ENCODE measurements at places on chromosomes 12 and 14.

- no peak for DNase-seq
These were observed 7.6 kb upstream of the HEBP1 start for GRCh38 chr12:13007496-13008233.

DNA sequence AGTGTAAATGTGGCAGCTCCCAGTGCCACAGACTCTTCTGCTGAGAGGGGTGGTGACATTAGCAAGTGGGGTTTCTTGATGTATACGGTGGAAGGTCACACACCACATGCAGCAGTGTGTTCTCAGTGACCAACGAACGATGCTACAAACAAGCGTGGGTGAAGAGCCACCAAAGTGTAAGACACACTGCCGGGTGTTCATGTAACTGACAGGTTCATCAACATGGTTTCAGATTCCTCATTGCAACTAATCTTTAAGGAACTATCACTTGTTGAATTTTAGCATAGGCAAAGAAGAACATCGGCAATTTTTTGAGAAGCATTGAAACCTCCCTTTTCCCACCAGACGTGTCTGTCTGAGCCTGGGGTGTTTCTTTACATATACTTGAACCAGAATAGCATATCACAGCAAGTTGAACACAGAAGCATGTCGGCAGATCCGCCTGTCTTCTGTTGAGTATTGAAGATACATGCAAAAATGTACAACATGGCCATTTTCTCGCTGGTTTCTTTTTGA is 58.8 kb downstream of the PPP2R5C start:
- DNase-seq = no peak

DNA sequence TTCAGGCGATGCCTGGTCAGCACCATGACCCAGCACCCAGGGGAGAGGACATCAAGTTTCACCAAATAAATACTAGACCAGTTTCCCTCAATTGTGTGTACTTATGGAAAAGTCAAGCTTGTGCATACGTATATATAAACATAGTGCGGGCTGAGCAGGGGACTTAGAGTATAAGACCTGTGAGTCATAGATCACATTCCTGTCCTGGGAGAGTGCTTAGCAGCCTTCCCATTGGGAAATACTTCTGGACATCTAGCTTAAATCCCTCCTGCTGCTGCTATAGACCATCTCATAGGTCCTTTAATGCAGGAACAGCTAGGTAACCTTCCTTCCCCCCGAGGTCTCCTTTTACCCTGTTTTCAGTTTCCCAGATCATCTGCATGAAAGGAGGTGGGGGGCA is 51.9 kb downstream of the PRMT8 start:
- DNase-seq = no peak

DNA sequence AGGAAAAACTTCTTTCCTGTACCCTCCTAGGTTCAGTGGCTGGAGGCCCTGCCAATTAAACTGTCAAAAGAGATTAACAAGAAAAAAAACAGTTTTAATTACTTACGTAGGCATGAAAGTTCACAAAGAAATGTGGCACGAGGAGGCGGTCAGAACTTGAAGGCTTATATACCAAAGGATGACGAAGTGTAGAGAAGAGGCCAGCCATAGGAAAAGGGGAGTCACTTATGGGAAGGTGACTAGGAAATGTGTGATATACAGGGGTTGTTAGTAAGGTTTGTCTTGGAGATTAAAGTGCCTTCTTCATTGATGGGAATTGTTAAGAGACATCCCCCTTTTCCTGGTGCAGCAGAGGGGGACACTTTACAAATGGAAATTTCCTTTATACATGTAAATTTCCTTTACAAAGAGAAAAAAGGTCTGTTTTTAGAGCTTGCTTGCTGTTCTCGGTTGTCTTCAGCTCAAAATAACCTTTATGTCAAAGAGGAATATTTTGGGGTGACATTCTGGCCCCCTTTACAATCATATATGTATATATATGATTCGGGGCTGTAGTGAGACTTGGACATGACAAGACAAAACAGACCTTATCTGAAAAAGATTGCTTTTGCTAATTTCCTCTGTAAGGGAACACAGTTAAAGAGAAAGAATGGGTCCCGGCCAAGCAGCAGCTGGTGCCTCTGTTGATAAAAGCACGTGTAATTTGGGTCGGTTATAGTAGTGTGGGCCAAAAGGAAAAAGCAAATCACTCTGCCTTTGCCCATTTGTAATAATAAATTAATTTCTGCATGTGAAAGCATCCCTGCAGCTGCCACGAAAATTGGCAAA is 38.6 kb downstream of the SYNE2 start:
- DNase-seq = peak; percentile 69

DNA sequence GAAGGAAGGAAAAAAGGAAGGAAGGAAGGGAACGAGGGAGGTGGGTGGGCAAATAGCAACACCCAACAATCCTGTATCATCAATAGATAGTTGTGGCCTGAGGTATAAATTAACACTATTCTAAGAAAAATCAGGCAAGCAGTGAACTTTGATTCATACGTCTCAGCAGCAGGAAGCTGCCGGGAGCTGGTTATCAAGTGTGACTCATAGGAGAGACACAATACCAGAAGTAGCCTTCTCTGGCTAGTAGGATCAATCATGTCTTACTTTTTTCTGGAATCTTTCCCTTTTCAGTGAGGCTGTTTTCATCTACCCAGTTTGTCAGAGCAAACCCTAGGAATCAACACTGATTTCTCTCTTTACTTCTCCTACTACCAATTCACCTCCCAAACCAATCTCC is 780.5 kb downstream of the NRXN3 start:
- DNase-seq = no peak

DNA sequence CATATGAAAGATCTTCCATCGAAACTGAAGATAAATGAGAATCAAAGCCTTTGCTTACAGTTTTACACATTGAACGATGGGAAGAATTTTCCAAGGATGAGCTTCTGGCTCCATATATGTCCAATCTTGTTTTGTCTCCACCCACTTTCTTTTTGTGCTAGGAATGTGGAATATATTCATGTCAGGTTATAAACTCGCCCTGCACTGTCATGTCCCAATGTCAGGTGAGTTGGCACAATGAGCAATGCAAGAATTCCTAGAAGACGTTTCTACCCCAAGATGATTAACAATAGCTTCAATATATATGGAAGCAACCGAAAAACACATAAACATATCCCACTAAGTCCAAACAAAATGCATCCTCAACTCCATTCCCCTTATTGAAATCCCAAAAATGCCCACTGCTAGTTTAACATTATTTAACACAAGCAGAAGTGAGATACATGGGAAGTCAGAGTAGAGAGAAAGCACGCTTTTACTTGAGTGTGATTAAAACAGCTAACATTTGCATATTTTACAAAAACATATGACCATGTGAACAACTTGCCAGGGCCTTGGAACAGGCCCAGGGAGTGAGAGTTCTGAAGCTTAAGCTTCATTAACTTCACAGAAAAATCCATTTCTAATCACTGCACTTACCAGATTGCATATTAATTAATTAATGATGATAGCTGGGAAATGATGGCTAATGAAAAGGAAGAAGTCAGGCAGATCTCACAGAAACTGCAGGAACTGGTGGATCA is 233.9 kb downstream of the GXYLT1 start:
- DNase-seq = no peak

GRCh38 chr14:34059925-34060650 is 109.2 kb upstream of the EGLN3 start:
- DNase-seq = no peak

- DNase-seq = no peak
These were observed 60.0 kb downstream of the MYF5 start for GRCh38 chr12:80776706-80777105.

GRCh38 chr12:27824126-27824842 is 44.2 kb upstream of the MANSC4 start:
- no peak for DNase-seq

- no peak for DNase-seq
These were observed 34.5 kb downstream of the CMKLR1 start for GRCh38 chr12:108304633-108305032.

DNA sequence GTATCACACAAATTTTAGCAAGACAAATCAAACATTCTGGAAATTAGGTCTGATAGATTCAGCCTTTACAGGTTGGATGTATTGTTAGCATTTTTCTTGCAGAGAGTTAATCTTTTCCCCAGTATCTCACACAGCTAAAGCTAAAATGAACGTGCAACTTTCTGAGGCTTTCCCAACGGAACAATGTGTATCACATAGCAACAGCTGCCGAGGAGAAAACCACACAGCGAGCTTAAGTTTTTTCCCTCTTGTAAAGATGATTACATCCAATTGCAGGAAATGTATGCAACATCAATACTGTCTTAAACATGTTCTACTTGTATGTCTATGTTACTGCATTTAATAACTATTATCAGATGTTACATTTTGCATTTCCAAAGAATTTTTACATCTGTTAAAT is 182.2 kb downstream of the CCDC59 start:
- DNase-seq = peak; percentile 5

- DNase-seq = no peak
These were observed 91.9 kb downstream of the TMEM30B start for GRCh38 chr14:61188978-61189808.

- DNase-seq = no peak
These were observed 34.4 kb downstream of the PPTC7 start for GRCh38 chr12:110548678-110549077.

DNA sequence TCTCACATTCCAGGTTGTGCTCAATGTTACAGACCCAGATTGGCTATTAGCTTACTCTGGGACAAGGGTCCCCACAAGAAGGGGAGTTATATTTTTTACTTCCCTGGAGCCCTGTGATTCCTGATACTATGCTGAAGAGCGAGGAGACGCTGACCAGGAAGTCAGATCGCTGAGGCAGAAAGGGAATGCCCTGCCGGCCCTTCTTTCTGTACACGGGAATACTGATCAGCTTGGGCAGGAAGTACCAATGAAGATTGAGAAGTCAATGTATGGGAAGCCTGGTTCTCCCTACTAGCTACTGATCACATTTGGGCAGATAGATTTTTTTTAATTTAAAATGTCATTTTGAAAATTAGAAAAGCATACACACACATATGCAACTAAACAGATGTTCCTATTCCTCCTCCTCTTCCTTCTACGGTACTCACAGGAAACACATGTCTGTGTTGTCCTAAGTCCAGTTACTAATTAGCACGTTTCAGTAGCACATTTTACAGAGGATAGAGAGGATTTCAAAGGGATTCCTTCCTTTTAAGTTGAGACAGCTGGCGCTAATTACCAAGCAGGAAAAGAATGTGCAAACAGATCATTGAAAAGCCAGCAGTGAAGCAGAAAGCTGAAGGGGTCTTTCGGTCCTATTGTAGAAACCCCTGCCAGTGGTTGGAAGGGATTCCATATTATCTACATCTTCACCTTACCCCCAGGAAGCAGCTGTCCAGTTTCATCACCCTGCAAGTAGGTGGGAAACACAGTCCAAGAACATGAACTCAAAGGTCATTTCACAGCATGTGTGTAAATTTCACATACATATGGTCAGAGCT is 292.4 kb downstream of the DUSP6 start:
- DNase-seq = peak; percentile 54

DNA sequence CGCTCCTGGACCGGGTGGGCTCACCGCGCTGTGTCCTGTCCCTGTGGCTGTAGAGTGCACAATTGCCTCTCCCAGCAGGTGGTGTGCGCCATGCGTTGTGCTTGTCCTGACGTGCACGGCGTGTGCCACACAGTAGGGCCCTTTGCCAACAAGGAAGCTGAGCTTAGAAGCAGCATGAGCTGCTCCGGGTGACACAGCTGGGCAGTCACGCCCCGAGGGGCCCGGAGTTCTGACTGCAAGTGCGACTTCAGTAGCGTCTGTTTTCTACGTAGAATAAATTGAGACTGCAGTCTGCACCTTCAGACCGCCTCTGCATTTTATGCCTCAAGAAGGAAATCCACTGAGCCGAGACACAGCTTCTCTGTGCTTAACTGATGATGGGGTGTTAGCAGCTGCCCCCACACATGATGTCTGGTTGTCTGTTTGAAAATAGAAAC is 81.6 kb downstream of the ADGRD1 start:
- DNase-seq = no peak

GRCh38 chr14:90999299-90999698 is 61.1 kb downstream of the RPS6KA5 start:
- DNase-seq = no peak

- no peak for DNase-seq
These were observed 313.1 kb downstream of the TMEM117 start for GRCh38 chr12:44148936-44149335.

DNA sequence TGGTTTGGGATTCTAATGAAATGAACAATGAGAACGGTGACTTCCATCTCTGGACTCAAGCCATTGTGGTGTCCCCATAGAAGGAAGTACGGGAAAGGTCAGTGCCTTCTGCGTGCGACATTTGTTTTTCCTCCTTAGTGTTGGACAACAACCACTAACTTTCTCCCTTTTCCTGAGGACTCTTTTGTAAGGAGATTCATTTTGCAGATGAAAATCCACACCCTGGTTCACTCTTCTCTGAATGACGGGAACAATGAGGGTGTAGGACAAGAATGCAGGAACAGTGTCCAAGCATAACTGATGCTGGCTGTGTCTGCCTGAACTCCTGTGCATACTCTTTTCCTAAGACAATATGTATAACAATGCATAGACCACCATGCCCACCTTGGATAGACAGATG is 176.4 kb downstream of the STXBP6 start:
- no peak for DNase-seq

Data from NCI-H1694 (cell line).